ENCODE measurements at places on chromosomes 1 and 21.

DNA sequence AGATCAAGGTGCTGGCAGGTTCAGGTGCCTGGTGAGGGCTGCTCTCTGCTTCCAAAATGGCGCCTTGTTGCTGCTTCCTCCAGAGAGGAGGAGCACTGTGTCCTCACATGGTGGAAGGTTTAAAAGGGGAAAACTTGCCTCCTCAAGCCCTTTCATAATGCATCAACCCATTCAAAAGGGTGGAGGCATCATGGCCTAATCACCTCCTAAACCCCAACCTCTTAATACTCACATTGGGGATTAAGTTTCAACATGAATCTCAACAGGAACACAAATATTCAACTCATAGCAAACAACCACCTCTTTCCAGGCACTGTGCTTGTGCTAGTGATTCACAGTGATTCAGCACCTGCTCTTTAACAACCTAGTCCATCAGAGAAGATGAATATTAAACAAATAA is 4.2 kb downstream of the S100A12 start:
- DNase-seq: no peak

DNA sequence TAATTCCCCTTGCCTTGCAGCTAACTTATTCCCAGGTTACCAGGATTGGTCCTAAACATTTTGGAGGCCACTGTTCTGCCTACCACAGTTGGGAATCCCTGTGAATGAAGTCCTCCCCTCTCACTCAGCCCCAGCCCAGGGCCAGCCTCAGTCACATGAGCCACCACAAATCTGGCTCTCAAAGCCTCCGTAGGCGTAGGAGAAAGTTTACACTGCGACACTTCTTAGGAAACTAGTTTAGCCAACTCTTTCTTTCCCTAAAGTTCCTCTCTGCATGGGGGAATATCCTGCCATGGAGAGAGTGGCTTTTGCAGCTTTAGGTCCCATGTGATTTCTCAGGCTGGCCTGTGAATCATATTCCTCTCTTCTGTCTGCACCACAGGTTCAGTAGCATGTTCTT is 45.7 kb upstream of the ETV3 start:
- DNase-seq: no peak

- DNase-seq: no peak
Measured at GRCh38 chr1:204882479-204882878, 11.8 kb downstream of the NFASC start.

- no peak for DNase-seq
Measured at GRCh38 chr21:39311164-39311563, 2.3 kb downstream of the BRWD1 start.

DNA sequence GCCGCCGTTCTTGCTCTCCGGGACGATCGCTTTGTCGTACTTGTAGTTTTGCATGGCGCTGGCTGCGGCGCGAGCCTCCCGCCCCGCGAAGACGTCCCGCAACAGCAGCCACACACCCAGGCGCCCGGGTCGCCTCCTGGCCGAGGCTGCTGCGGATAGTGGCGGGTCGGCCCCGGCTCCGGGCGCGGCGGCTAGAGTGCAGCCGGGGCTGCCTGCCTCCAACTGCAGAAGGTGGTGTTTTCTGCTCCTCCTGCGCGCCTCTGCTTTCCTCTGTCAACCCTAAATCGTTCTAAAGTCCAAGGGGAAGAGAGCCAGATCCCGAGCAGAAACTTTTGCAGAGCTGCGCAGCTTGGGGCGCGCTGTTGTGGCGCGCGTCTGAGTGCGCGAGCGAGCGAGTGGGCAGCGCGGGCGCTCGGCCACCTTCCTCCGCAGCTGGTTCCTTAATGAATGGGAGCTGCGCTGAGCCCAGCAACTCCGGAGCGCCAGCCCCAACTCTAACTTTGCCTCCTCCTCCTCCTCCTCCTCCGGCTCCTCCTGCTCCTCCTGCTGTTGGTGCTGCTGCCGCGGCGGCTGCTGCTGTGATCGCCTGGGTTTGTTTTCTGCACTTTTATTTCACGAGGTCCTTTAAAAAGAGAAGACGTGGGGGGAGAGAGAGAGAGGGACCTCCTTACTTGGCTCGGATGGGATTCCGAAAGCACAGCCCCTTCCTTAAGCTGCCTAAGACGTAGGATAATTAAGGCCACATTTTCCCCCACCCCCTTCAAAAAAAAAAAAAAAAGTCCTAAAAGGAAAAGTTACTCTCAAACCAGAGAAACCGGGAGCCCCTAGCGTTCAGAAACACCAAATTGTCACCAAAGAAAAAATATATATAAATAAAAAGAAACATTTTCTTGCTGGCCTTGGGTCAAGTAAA is at the start of gene PLPP3:
Gene PLPP3, minus strand, starts transcription at position 601 of the 913 bp plus-strand sequence. Its CDS starts 547 bp downstream, at position 54.
- no peak for DNase-seq

- DNase-seq: no peak
Measured at GRCh38 chr21:46217511-46218196, 10.9 kb downstream of the LSS start.

- no peak for DNase-seq
Measured at GRCh38 chr1:32311709-32312393, 20.0 kb downstream of the HDAC1 start.
